ENCODE measurements at places on chromosomes 11 and 22.
A peak's percentile ranks its signal among the peaks of the same experiment; 100 is the strongest.

DNA sequence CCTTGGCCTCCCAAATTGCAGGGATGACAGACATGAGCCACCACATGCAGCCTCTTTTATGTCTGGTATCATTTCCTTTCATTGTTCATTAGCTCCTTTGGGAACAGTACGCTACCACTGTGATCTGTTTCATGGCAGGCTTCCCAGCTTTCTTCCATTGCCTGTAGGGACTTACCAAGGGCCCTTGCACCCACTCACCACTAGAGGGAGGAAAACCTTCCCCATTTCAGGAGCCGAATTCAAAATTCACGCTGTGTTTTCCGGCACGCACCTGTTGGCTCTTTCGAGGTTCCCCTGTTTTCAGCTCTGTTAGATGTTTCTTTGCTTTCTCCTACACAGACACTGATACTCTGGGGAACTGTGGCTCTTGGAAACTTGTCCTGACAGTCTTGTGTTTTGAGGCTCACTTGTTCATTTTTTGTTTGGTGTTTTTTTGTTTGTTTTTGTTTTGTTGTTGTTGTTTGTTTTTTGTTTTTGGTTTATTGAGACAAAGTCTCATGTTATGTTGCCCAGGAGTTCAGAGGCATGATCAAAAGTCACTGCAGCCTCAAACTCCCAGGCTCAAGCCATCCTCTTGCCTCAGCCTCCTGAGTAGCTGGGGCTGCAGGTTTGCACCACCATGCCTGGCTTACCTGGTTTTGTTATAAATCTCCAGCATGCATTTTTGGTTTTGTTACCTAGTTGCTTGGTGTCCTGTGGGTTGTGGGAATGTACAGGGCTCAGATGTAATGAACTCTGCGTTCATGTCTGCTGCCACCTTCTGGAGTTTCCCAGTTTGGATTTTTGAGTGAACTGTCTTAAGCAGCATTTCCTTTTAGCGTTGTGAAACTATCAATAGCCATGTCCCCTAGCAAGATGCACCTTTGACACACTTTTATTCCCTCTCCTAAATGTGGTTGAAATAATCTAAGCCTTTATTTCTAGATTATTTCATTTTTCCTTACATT lies 2.3 kb downstream of the KRTAP5-11 start:
- DNase-seq: peak; percentile 68

GRCh38 chr11:46508360-46508759 lies 85.5 kb downstream of the AMBRA1 start:
- no peak for DNase-seq

DNA sequence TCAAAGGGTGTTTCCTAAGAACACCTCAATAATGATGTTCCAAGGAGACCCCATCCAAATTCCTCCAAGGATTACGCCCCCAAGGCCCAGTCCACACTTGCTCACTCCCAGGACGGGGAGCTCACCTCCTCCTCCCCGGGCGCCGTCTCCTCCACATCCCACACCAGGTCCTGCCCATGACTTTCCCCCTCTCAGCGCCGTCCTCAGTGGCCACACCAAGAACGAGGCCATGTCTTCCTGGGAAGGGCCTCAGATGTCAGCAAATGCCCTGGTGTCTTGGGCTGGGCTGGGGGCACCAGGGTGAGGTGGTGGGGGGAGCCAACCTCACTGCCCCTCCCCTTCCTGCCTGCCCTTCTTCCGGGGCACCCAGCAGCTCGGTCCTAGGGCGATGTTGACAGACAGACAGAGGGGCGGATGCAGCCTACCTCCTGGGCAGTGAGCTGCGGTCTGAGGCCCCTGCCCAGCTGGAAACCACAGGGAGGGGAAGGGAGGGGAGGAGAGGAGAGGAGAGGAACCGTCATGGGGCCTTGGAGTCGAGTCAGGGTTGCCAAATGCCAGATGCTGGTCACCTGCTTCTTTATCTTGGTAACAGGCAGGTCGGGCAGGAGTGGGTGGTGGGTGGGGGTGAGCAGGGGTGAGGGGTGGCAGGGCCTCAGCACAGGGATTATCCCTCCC lies at the start of the genes C11orf21 and TSPAN32:
C11orf21 (minus strand) TSS at position 288 of the 675 bp plus-strand sequence; CDS start at position 178, 110 bp downstream.
TSPAN32 (plus strand) TSS at position 383 of the 675 bp plus-strand sequence; CDS start at position 520, 137 bp downstream.
- DNase-seq: no peak

DNA sequence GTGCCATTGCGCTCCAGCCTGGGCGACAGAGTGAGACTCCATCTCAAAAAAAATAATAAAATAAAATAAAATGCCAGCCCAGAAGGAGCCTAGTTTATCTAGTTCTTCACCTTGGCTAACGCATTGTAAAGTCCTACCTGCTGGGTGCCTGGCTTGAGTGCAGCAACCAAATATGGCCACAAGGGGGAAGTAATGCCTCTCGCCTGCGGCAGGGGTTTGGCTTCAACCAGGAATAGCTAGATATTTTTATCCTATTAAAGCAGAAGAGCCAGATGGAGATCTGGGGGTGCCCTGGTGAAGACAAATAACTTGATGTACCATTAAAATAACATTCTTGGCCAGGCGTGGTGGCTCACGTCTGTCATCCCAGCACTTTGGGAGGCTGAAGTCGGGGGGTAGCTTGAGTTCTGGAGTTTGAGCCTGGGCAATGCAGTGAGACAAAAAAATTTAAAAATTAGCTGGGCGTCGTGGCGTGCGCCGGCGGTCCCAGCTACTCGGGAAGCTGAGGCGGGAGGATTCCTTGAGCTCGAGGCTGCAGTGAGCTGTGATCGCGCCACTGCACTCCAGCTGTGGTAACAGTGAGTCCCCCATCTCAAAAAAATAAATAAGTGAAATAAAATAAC lies 20.6 kb upstream of the PLEKHB1 start:
- peak; percentile 67 for DNase-seq

GRCh38 chr11:23453522-23453921 lies 593.2 kb upstream of the CCDC179 start:
- no peak for DNase-seq
